Epithelial cell of prostate (primary cell): ENCODE measurements at places on chromosomes 16 and 17.

DNA sequence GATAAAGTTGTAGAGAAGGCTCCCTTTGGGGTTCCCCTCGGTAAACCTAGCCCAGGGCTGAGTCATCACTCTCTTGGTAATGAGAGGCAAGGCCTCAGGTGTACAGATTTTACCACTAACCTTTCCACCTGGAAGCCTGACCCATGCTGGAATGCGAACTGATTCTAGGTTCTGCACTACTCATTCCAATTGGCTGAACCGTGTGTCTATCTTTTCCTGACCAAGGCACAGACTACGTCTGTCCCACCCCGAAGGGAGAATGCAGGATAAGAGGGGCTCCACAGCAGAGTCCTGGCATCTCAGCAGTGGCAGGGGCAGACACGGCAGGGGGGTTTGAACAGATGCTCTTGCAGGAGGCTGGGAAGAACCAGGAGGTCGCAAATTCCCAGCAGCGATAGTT lies 65.4 kb upstream of the B4GALNT2 start:
- no peak for DNase-seq

GRCh38 chr16:86987746-86988670 lies 329.2 kb downstream of the C16orf95 start:
- no peak for DNase-seq

DNA sequence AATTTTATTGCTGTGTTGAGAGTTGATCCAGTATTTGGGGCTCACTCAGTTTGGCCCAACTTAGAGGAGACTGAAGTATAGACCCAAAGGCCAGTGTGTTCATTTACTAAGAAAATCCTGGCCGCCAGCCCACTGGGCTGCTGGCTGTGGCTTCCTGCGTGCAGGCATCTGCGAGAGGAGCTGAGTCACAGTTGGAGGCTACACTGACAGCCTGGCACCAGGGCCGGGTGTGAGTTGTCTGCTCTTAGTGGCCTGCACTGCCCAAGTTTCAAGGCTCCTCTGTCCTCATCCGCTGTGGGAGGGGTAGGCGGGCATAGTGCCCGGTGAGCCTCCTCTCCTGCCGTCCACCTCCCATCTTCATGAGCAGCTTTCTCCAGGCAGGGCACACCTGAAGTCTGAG lies 54.2 kb downstream of the PLD6 start:
- DNase-seq = peak; percentile 49

GRCh38 chr16:2514333-2515179 lies 804 bp downstream of the ATP6V0C start:
- no peak for DNase-seq

GRCh38 chr17:64306850-64307463 lies 43.9 kb upstream of the TEX2 start:
- no peak for DNase-seq

DNA sequence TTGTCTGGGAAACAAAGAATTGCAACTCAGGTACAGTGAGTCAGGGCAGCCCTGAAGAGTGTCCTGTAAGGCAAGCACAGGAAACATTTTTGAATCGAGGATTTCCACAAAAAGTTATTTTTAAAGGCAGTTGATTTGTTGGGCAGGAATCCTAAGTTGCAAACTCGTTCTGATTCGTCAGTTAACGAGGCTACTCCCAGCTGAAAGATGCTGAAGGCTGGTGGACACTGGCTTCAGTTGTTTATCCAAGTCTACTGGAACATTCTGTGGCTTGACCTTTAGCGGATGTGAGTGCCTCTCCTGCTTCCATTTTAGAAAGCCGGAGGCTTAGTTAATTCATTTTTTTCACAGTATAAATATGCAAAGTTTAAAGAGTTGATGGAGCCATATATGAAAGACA lies 84.2 kb downstream of the KCNJ12 start:
- no peak for DNase-seq

DNA sequence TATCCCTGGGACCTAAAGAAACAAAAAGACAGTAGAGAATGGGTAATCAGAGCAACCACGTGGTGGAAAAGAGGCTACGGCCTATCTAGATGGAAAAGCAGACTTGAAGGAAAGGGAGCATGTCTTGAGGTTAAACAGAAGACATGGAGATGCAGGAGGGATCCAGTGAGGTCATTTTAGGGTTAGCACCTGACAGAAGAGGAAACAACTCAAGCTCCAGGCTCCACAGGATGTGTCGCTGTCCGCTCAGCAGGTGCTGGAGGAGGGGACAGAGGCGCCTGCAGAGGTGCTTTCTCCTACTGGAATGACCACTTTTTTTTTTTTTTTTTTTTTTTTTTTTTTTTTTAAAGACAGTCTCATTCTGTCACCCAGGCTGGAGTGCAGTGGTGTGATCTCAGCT lies 47.5 kb upstream of the CLEC3A start:
- DNase-seq = no peak

DNA sequence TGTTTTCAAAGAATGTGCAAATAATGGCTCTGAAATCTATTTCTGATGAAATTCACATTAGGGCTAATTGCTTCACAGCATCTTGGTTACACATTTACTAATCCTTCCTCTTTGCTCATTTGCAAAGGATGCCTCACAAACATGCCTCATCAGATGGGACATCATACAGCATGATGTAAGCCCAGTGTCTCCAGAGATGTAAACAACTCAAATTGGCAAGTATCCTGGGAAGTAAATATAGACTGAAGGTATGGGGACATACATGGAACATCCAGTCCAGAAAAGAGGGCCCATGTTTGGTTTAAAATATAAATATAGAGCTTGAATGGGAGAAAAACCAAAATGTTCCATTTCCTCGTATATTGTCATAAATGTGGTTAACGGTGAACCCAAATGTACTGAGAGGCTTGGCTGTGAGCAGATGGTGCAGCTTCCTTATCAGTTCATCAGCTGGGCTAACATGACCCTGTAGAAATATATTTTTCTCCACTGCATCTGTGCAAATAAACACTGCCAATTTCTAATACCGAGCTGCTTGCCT lies 142.9 kb upstream of the NUDT7 start:
- no peak for DNase-seq

- no peak for DNase-seq
Observed at GRCh38 chr17:77790143-77790829, 168.2 kb upstream of the TNRC6C start.

GRCh38 chr16:29192329-29193247 lies 207.7 kb downstream of the LAT start:
- DNase-seq = no peak

- no peak for DNase-seq
Observed at GRCh38 chr16:80719573-80719972, 84.8 kb downstream of the CDYL2 start.

GRCh38 chr16:84631886-84632285 lies 14.0 kb upstream of the COTL1 start:
- no peak for DNase-seq

DNA sequence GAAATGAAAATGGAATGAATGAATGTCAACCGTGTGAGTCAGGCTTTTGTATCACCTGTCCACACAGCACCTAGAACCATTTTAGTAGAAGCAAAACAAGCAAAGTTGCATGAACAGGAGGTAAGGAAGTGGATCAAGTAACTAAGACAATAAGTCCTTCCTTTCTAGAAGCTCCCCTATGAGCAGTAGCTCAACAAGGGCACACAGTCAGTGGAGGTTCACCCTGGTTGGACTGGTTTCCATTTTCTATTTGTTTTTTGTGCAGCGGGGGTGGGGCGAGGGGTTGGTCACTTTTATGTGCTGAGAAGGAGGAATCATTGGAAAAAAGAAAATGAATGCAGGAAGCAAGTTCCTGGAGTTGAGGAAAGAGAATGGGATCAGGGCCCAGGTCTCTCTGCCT lies 4.0 kb upstream of the HSBP1 start:
- no peak for DNase-seq

DNA sequence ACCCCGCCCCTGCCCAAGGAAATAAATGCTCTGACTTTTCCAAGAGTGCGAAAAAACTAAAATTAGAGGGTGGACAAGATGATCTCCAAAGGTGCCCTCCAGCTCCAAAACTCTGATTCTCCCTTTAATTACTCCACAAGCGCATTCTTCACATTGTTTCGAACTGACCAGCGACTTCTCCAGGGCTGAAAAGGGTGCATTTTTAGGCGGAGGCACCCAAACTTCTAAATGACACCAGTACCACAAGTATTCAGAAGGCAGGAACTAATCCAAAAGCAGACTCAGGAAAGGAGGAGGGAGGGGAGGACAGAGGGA lies 750 bp downstream of the ZFHX3 start:
- DNase-seq = no peak

- DNase-seq = no peak
Observed at GRCh38 chr17:75652341-75652740, 14.6 kb downstream of the RECQL5 start.

GRCh38 chr17:7081341-7082062 lies 1.5 kb upstream of the CLEC10A start:
- DNase-seq = no peak

DNA sequence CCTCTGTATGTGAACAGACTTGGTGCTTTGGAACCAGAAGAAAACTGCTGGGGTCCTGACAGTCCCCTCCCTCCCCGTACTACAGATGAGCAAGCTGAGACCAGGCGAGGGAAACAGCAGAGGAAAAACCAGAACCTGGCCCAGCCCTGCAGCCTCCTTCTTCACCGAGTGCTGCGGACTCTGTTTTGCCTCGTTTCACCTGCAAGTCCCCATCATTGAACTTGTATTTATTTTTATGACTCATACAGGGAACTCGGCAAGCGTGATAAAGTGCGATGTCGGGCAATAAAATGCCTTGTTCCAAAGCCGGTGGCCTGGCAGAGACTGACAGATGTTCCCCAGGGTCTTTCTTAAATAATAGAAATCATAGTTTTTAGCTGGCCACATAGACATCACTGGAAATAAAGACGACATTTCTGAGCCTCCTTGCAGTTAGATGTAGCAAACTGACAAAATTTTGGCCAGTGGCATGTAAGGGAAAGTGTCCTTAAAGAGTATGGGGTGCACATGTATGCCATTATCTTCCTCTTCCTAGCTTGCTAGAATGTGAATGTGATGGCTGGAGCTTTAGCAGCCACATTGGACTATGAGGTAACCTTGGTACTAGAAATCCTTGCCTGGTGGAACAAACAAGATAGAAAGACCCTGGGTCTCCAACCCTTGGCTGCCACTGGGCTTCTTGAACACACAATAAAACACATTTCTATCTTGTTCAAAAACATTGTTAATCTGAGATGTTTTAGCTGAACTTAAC lies 128.6 kb downstream of the IRF8 start:
- DNase-seq = no peak

GRCh38 chr16:4500272-4500671 lies 24.1 kb downstream of the HMOX2 start:
- no peak for DNase-seq

DNA sequence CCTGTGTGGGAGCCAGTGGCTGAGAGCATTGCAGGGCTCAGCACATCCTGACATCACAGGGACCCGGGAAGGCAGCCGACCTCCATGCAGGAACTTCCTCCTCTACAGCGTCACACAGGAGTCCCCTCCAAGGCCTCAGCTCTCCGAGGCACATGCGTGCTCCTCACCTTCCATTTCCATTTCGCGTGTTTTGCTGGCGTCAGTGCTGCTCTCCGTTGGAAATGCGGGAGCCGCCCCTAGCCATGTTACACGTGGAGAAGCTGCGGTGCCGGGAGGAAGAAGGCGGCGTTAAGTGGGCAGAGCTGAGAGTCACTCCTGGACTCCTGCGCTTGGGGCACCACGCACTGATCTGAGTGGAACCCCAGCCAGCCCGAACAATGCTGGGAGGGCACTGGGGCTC lies 25.2 kb upstream of the CRISPLD2 start:
- DNase-seq = no peak

- no peak for DNase-seq
Observed at GRCh38 chr16:31471241-31471874, 594 bp upstream of the TGFB1I1 start.

DNA sequence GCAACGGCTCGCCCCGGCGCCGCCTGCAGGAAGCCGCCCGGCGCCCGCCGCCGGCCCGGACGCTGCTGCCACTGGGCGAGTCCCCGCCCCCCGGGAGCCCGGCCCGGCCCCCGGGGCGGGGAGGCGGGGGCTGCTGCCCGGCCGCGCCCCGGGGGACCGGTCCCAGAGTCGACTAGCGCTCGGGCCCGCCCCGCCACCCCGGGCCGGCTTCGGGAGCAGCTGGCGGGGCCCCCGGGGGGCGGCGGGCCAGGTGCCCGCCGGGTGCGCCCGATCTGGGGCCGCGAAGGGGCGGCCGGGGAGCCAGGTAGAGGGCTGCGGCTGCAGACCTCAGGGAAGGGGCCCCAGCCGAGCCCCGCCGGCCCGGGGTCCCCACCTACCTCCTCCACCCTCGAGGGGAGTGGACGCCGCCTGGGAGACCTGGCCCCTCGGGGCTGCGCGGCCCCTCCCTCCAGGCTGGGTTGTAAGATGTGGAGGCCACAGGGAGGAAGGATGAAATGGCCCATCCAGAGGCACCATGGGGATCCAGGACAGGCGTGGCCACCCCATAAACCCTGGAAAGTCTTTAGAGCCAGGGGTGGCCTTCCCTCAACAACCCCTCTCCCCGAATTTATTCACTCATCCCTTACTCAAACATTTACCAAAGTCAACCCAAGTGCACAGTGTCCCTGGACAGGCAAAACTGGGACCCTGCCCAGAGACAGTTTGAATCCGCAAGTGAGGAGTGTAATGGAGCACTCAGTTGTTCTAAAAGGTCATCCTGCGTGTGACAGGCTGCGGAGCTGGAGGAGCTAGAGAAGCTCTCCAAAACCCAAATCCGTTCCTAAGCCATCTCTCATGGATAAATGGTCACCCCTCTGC lies at the start of gene CDYL2:
TSS of gene CDYL2 (minus strand) at position 73 of the 858 bp plus-strand sequence. CDS start 425 bp downstream, outside the sequence.
- no peak for DNase-seq

DNA sequence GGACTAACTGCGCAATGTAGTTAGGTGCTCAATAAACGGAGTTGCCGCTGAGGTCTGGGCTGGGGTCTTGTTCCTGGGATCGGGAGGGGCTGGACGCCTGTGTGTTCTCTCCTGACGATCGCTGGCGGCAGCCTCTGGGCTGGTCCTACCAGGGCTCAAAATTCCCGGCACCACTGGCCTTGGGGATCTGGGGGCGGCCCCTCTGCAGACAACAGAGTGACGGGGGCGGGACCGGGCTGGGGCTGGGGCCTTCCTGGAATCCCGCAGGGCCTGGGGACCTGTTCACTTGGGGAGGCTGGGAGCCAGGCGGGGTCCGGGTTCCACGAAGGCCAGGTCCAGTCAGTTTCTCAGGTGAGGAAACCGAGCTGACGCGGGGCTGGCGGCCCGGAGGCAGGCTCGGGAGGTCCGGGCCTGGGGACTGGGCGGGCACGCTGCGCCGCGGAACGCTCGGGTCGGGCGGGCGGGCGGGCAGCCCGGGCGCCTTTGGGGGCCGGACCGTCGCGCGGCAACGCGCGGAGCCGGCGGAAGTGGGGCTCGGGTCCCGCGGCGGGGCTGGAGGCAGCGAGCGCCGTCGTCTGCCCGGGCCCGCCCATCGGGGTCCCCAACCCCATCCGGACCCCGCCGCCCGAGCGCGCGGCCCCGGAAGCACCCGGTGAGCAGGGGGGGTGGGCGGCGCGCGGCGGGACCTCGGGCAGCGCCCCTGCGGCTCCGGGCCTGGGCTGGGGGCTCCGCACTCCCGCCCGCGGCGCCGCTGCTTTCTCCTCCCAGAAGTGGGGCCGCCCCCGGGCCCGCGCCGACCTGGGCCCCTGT lies at the start of gene PIGQ:
TSS of gene PIGQ (plus strand) at position 524 of the 810 bp plus-strand sequence. CDS start 4,107 bp downstream, outside the sequence.
- DNase-seq = no peak

GRCh38 chr16:3659251-3659650 lies 4.8 kb downstream of the DNASE1 start:
- no peak for DNase-seq
